ENCODE measurements at places on chromosomes 1 and 21.

DNA sequence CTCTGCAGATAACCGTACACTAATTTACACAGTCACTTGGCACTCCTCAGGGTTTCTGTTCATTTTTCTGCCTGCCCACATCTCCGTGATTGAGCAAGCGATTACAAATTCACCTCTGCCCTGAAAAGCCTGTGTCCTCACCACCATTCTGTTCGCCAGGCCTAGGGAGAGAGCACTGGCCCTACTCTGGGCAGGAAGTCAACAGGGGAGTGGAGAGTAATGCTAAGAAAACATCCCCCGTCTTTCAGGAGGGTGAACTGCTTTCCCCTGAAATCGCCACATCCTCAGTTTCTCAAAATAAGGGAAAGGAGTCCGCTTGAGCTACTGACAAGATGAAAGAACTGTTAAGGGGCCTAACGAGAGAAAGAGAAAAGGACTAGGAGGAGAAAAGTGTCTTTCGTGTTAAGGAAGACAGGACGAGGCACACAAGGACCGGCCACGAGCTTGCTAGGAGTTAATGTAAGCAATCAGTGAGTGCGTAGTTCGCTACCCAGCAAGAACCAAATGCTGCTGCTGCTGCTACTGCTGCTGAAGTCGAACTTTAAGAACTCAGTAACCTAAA is 632 bp downstream of the PEX19 start:
- DNase-seq = no peak

GRCh38 chr1:235275836-235276235 is 52.1 kb downstream of the ARID4B start:
- DNase-seq = no peak

DNA sequence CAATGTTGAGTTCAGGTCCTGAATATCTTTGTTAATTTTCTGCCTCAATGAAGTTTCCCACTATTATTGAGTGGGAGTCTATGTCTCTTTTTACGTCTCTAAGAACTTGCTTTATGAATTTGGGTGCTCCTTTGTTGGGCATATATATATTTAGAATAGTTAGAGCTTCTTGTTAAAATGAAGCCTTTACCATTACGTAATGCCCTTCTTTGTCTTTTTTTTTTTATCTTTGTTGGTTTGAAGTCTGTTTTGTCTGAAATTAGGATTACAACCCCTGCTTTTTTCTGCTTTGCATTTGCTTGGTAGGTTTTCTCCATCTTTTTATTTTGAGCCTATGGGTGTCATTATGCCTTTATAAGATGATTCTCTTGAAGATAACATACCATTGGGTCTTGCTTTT is 10.9 kb downstream of the CLCA4 start:
- no peak for DNase-seq

- no peak for DNase-seq
Measured at GRCh38 chr1:218499011-218499691, 154.0 kb downstream of the TGFB2 start.

GRCh38 chr1:180571832-180572636 is 13.3 kb downstream of the OVAAL start:
- no peak for DNase-seq

- DNase-seq = no peak
Measured at GRCh38 chr1:17210176-17210575, 5.2 kb downstream of the PADI1 start.

DNA sequence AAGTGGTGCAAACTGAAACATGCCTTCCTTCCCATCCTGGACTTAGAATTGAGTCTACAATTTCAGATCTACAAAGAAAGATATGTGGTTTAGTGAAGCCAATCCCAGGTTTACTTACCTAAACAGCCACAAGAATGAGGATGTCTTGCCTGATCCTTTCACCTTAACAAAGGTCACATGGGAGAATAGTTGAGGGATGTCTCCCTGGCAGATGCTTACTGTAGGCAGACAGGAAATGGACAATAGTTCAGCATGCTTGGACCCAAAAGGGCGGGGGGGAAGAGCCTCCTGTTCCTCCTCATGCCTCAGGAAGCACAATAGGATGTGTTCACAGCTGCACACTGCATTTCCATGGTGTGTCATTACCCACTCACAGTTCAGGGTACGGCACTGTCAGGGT is 492.7 kb upstream of the USP24 start:
- no peak for DNase-seq

Data from CD4-positive, alpha-beta T cell treated with Interleukin-4 for 1 hour (primary cell).